ENCODE measurements at places on chromosomes 2 and 18.
A peak's percentile ranks its signal among the peaks of the same experiment; 100 is the strongest.

GRCh38 chr2:75454241-75454620, 106.5 kb downstream of the EVA1A start:
- DNase-seq, result no peak

- no peak for DNase-seq
These were observed 369.6 kb downstream of the RIT2 start for GRCh38 chr18:42745931-42746330.

DNA sequence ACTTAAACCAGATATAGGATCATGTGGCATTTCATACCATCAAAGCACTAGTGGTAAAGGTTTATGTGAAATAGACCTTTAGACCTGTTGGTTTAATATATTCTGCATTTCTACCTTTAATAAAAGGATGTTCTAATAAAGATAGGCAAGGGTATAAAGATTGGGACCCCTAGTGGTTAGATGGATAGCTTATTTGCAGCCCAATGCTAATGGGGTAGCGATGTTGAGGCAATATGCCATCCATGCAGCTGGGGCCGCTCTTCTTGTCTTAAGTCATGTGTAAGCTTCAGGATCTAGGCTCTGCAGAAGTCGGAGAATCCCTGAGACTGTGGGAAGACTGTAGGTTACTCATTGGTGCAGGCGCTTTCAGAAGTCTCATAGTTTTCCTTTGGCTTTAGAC, 114.9 kb downstream of the ICOS start:
- no peak for DNase-seq

DNA sequence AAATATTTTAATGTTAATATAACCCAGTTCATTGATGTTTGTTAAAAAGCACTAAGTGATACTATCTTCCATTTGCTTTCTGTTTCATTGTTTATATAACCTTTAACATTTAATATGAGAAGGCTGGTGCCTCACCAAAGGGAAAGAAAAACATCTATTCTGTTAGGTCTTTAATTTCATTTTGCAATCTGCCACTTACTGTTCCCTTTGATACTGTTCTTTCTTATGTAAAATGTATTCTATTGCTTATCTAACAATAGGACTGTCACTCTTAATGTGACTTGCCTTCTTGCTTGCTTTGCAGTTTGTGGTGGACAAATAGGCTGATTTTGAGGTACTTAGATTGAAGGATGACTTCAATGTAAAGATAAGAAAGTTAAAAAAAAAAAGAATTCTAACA, 1666.1 kb upstream of the DDX18 start:
- DNase-seq, result no peak

GRCh38 chr2:127413782-127414637, 4.2 kb upstream of the PROC start:
- peak; percentile 58 for DNase-seq

DNA sequence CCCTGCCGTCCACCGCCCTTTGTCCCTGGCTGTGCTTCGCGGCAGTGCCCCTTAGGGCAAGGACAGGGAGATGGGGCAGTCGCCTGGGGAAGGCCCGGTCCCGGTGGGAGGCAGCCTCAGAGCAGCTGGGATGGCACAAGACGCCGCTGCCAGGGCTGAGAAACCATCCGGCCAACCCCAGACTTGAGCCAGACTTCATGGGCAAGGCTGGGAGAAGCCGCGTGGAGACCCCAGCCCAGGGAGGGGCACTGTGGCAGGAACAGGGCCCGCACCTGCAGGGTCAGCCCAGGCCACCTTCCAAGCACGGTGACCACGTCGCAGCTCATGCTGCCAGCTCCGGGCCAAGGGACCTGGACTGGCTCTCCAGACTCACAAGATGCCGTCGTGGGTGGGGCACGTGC, 84.0 kb downstream of the NFATC1 start:
- DNase-seq, result no peak
